ENCODE measurements at places on chromosomes 2 and 18. TPM values are rescaled to one million over a fixed set of nuclear protein-coding genes. Genes with fewer than 3 reads are reported as not detected.

DARS1 gene
- 122 TPM for total RNA-seq

ACMSD gene
- not detected for total RNA-seq

HOXD13 gene
- total RNA-seq, result not detected

GRCh38 chr2:122739732-122740593 is 984.5 kb downstream of the TSN start:
- no peaks in the 10 kb centered on the region for H3K4me1 ChIP-seq
- H3K27me3 ChIP-seq, result no peaks in the 10 kb centered on the region
- no peak overlapping the region for H3K27ac ChIP-seq
- H3K36me3 ChIP-seq, result peaks cover 14% of the 10 kb centered on the region

GPR45 gene
- not detected for total RNA-seq

SLC4A5 gene
- total RNA-seq, result 0.50 TPM

- no peak for DNase-seq
- no peaks in the 10 kb centered on the region for H3K4me1 ChIP-seq
Observed at GRCh38 chr2:216761133-216761532, 65.8 kb upstream of the IGFBP5 start.

DNA sequence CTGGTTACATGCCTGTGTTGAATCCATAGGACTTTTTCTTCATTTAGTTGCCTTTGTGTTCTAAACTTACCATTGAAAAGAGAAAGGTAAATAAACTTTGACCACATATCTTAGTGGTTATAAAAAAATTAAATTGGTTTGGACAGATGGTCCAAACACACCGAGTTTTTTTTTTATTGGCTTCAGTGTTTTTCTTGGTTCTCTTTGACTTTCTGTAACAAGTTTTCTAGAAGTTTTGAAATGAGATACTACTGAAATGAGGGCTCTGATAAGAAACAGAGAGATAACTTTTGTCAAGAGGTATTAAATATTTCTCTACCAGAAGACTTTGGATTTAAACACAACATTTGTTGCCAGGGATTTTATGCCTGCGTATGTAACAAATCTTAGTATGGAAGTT is 20.7 kb downstream of the SPTBN1 start:
- H3K4me3 ChIP-seq, result no peak overlapping the region
- H3K4me1 ChIP-seq, result no peaks in the 10 kb centered on the region
- DNase-seq, result no peak

DNA sequence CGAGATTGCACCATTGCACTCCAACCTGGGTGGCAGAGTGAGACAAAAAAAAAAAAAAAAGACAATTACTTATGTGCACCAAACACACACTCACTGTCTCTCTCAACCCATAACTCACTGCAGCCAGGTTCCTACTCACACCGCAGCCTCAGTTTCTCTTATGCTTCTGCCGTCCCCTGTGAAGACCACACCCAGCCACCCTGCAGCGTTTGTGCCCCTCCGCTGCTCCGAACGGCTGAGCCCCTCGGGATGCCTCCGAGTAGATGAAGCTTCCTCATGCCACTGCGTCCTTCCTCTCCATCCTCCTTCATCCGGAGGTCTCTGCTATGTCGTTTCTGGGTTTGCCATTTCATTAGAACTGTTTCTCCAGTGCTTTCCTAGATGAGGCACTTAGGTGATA is 160.1 kb downstream of the TWIST2 start:
- no peak overlapping the region for H3K4me3 ChIP-seq
- H3K27me3 ChIP-seq, result no peaks in the 10 kb centered on the region
- H3K4me1 ChIP-seq, result no peaks in the 10 kb centered on the region
- no peak for DNase-seq
- no peak overlapping the region for H3K27ac ChIP-seq

GRCh38 chr2:151845884-151846283 is 17.7 kb upstream of the ARL5A start:
- no peak for DNase-seq
- H3K4me3 ChIP-seq, result no peak overlapping the region
- no peaks in the 10 kb centered on the region for H3K4me1 ChIP-seq
- H3K36me3 ChIP-seq, result no peaks in the 10 kb centered on the region
- no peaks in the 10 kb centered on the region for H3K27me3 ChIP-seq

- DNase-seq, result no peak
- H3K4me3 ChIP-seq, result no peak overlapping the region
- no peaks in the 10 kb centered on the region for H3K4me1 ChIP-seq
- no peaks in the 10 kb centered on the region for H3K27me3 ChIP-seq
- no peak overlapping the region for H3K27ac ChIP-seq
- H3K36me3 ChIP-seq, result no peaks in the 10 kb centered on the region
Observed at GRCh38 chr2:186593523-186593922, 3.7 kb downstream of the ITGAV start.

RTP5 gene
- not detected for total RNA-seq

DNA sequence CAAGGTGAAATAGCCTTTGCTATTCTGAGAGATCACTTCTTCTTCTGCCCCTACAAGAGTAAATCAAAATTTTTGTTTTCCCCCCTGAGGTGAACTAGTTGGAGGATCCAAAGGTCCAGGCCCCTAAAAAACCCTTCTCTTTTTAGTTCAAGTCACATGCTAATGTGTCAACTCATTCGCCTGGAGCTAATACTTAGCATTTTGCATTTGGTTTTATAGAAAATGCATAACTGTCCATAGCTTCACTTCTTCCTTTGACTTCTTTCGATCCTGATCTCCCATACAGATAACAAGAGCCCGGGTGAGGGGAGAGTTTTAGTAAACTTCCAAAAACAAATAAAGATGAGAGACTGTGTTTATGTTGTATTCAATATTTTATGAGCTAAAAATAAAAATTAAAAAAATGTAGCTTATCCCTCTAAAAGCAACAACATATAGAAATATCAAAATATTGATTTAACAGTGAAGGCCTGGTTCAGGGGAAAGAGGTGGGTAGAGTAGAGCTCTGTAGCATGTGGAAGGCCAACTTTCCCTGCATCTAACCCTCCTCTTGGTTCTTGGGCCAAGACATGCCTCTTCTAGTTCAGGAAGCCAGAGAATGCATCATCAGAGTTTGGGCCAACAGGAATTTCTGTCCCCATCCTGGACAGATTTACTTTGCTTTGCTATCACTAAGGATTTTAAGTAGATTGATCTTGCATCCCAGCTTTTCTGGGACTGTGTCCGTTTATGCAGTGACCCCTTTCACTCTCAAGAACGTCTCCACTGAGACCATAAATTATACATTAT is 333.8 kb downstream of the ALK start:
- H3K27ac ChIP-seq, result no peak overlapping the region
- no peak overlapping the region for H3K4me3 ChIP-seq
- DNase-seq, result no peak
